ENCODE measurements at places on chromosomes 11 and 22.

- DNase-seq: no peak
These were observed 105.7 kb downstream of the MICAL2 start for GRCh38 chr11:12216041-12216451.

- no peak for DNase-seq
These were observed 27.0 kb downstream of the HEPHL1 start for GRCh38 chr11:94048032-94048709.

DNA sequence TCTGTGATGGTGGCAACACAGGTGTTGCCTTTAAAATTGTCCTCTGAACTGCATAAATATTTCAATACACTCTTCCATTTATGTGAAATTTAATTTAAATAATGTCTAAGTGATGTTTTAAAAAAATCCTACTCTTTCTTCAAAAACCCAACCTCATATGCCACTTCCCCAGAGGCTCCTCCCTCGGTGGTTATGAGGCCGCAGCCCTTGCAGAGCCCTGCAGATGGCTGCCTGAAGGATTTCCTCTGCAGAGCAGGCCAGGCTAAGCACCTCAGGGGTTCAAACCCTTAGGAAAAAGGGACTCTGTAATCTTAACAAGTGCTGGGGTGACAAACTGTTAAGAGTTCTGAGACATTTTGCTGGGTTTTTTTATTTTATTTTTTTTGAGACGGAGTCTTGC lies 25.2 kb downstream of the MORC2 start:
- no peak for DNase-seq

- no peak for DNase-seq
These were observed 39.3 kb downstream of the CEP295 start for GRCh38 chr11:93700830-93701229.

GRCh38 chr11:73996161-73996747 lies 12.6 kb downstream of the UCP3 start:
- no peak for DNase-seq
